SW480 (cell line): ENCODE measurements at places on chromosomes 11 and 22.

DNA sequence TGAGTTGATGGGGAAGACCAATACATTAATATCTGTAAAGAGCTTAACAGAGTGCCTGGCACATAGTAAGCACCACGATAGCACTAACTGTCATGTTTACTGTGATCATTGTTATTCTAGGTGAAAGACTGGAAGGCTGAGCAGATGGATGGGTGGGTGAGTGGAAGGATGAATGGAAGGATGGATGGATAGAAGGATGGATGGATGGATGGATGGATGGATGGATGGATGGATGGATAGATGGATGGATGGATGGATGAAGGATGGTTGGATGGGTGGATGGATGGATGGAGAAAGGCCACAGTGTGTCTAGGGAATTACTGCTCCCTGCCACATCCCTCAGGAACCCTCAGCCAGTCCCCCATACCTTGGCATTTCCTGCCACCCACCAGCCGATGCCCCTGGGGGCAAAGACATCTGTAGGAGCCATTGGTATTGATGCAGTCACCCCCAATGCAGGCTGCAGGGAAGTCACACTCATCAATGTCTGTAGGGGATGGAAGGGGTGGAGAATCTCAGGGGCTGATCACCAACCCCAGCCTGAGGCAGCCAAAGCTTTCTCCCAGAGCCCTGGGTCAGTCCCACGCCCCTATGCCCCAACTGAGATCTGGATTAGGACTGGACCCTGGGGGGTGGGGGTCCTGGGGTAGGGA lies 15.3 kb downstream of the LTBP3 start:
- DNase-seq = no peak

DNA sequence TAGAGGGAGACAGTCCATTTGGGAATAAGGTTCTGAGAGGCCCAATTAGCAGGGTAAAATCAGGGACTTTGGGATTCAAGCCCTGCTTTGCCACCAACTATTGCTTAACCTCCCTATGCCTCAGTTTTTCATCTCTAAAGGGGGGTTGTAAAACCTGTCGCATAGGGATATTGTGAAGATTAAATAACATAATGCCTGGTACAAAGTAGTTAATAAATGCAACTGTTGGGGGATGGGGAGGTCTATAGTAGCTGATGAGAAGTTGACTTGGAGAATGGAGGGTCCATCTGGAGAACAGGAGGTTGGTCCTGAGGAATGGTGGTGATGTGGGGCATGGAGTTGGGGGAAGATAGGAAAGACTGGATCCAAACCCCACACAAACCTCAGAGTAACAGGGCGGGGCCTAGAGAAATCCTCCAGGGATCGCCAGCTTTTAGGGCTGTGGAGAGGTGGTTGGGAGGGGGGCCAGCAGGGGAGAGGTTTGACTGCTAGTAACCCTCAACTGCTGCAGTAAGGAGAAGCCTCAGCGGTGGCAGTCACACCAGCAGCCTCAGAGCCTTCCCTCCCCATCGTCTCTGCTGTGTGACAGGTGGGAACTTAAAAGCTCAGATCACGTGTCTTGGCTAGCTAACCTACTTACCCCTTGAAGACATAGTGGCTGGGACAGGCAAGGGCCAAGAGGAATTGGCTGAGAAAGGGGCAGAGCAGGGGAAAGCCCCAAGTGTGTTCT lies 1.1 kb upstream of the ABCG4 start:
- no peak for DNase-seq

GRCh38 chr11:107198490-107199007 lies 180.3 kb upstream of the GUCY1A2 start:
- no peak for DNase-seq

DNA sequence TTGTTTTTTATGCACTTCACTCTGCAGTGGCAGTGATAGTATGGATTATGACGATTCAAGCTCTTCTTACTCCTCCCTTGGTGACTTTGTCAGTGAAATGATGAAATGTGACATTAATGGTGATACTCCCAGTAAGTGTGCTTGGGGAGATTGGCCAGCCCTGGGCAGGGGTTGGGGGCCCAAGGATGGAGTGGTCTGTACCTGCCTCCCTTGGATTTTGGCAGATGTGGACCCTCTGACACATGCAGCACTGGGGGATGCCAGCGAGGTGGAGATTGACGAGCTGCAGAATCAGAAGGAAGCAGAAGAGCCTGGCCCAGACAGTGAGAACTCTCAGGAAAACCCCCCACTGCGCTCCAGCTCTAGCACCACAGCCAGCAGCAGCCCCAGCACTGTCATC lies 14.2 kb downstream of the MADD start:
- no peak for DNase-seq

- DNase-seq = no peak
Observed at GRCh38 chr11:110787680-110788079, 75.4 kb upstream of the ARHGAP20 start.

DNA sequence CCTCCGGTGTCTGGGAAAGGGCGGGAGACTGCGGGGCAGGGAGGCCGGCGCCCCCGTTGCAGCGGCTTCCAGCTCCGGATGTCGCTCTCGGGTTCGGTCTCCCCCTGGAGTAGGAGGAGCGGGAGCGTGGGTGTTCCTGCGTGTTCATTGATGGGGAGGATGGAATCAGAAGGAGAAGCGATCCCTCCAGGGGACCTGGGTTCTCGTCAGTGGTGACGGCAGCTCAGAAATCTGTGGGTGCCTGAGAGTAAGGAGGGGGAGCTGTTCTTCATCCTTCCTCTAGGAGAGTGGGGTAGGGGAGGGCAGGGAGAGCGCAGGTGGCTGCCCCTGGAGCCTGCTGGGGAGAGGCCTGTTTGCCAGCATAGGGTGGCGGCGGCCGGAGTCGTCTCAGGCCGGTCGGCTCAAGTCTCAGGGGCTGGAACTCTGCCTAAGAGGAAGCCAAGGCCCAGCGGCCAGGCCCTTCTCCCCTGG lies 1.1 kb downstream of the UBASH3B start:
- DNase-seq = peak; percentile 36

- DNase-seq = peak; percentile 49
Observed at GRCh38 chr11:65859812-65860277, 388 bp upstream of the MUS81 start.

- no peak for DNase-seq
Observed at GRCh38 chr11:90795746-90796145, 572.9 kb upstream of the CHORDC1 start.

DNA sequence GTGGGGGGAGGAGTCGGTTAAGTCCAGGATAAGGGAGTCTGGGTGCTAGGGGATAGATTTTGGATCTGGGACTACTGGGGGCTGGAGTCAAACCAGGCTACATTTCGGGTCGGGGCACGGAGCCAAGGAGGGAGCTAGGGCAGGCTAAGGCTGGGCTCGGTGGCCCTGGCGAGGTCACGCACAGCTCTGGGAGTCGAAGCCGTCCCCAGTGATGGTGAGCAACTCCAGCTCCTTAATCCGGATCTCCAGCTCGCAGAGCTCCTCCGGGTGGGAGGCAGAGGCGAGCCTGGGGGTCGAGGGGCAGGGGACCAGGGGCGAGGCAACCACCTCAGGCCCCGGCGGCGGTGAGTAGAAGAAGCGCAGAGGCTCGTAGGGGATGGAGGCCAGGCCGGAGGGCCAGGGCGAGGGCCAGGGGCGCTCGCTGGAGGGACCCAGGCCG lies 544 bp downstream of the C11orf91 start:
- DNase-seq = no peak

- DNase-seq = no peak
Observed at GRCh38 chr11:12506404-12506921, 129.1 kb downstream of the PARVA start.

GRCh38 chr11:111082664-111083063 lies 162.9 kb upstream of the POU2AF2 start:
- DNase-seq = no peak

GRCh38 chr22:39013942-39014722 lies at the start of gene APOBEC3C:
APOBEC3C (plus strand) TSS chr22:39014257; CDS start chr22:39014363, 106 bp downstream.
- DNase-seq = peak; percentile 83

DNA sequence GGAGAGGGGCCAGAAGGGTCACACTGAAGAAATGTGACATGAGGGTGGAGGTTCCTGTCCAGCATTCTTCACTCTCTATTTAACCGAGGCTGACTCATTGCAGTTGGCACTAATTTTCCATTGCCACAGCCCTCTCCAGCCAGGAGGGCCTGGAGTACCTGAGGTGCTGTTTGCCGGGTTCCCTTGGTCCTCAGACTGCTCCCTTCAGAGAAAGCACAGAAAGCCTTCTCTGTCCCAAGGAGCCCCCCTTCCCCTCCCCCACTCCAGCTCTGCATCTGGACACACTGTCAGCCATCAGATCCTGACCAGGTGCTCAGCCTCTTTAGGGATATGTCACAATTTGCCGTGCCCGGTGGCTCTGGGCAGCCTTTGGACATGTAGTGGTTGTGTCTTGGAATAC lies 3.2 kb upstream of the C11orf91 start:
- DNase-seq = no peak

- no peak for DNase-seq
Observed at GRCh38 chr22:44901301-44901700, 108.5 kb downstream of the PHF21B start.

DNA sequence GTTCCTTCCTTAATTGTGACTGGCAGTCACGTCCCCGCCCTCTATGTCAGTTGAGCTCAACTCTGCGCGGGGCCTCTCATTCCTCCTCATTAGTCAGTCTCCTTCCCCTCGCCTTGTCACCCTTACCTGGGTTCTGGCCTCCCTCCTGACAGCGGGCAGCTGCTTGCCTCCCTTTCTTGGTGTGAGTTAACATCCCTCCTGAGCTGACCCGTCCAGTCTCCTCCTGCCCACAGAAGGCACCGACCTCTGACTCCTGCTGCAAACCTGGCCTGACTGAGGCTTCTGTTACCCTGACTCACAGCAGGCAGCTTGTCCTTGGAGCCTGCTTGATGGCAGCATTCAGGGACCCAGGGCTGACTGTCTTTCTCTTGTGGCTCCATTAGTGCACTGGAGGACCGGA lies 45.2 kb downstream of the GRIK4 start:
- DNase-seq = no peak

- no peak for DNase-seq
Observed at GRCh38 chr11:3745161-3745560, 52.2 kb downstream of the NUP98 start.

DNA sequence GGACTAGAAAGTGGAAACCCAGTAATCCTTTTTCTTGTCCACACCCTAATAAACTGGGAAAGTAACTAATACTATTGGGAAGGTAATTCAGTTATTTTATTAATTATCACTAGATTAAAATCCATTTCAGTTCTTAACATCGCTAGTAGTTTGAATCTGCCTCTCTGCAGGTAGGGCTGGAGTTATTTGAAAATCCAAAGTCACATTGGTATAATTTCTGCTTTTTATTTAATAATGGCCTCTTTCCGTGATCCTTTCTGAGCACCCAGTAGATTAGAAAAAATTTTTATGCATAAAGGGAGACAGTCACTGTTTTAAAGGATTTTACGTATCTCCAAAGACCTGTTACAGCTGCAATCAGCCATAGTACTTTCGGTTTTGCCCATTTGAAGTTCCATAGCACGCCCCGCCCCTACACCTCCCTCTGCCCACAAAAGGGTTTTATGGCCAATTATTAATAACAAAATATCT lies 605 bp upstream of the COPB1 start:
- DNase-seq = peak; percentile 69
